ENCODE measurements at places on chromosomes 1 and 21. TPM values are rescaled to one million over a fixed set of nuclear protein-coding genes. Genes with fewer than 3 reads are reported as not detected.

GRCh38 chr1:44040846-44041245, 9.6 kb upstream of the SLC6A9 start:
- DNase-seq, result no peak

DNA sequence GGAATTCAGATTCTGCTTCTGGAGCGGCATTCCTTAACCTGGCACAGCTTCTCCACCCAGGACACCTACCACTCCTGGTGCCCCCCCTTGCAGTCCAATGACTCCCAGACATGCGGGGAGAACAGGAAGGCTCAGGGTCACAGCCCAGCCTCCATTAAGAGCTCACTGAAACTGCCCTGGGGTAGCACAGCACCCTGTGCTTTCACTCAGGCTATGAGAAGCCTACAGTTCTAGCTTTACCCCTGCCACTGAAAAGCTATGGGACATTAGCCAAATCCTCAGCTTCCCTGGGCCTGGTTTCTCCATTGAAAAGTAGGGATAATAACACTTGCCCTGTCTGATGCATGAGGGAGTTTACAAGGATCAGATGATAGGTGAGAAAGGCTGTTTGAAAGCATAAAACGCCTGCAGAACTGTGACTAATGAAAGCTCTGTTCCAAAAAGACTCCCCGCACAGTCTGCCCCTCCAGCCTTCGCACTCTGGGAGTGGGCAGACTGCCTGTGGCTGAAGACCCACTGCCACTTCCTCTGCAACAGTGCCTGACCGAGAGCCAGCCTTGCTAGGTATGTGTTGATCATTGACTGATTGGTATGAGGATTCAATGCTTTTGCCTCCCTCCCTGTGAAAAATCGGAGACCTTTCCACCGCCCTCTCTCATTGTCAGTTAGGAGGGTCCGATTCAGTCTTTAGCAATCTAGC, 2.7 kb upstream of the CLDN19 start:
- DNase-seq, result no peak

- DNase-seq, result no peak
These were observed 1237.5 kb downstream of the AMY1C start for GRCh38 chr1:104987210-104987609.

XCL1 gene
- 0.57 TPM for total RNA-seq

CCDC28B gene
- 25.8 TPM for total RNA-seq

DYRK3 gene
- total RNA-seq, result 21.9 TPM

DNA sequence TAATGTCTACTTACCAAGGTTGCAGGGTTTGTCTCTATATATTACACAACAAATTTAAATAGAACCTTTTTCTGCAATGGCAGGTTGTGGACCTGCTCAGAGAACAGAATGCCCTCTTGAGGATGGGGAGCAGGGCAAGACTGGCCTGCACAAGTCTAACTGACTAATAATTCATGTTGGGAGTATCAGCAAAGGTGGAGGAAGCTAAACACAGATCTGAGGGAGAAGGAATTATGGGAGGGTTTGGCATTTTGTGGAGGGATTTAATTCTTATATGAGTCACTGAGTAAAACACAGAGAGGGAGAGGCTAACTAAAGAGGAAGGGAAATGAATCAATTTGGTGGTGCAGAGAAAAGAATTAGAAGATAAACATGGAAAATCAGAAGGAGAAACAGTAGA, 40.0 kb downstream of the CLDN17 start:
- no peak for DNase-seq

LY9 gene
- total RNA-seq, result not detected

GRCh38 chr1:208852911-208853310, 608.7 kb upstream of the PLXNA2 start:
- no peak for DNase-seq

All from Right ventricle myocardium inferior (tissue), 1 donor.